ENCODE measurements at places on chromosomes 4 and X.

DNA sequence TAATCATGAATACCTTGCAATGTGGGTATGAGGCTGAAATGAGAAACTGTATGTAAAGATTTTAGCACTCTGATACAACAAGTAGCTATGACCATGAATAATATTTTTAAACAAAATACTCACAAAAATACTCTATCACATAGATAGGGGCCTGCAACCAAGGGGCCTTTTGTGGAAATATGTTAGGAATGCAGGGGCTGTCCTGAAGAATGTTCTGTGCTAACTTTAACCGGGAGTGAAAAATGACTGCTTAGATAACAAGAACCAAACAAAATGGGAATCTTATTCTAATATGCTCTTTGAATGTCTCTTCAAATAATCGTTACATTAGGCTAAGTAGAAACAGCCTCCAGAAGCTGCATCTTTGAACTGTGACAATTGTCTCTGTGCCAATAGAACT, 37.9 kb upstream of the GYPA start:
- DNase-seq: no peak

DNA sequence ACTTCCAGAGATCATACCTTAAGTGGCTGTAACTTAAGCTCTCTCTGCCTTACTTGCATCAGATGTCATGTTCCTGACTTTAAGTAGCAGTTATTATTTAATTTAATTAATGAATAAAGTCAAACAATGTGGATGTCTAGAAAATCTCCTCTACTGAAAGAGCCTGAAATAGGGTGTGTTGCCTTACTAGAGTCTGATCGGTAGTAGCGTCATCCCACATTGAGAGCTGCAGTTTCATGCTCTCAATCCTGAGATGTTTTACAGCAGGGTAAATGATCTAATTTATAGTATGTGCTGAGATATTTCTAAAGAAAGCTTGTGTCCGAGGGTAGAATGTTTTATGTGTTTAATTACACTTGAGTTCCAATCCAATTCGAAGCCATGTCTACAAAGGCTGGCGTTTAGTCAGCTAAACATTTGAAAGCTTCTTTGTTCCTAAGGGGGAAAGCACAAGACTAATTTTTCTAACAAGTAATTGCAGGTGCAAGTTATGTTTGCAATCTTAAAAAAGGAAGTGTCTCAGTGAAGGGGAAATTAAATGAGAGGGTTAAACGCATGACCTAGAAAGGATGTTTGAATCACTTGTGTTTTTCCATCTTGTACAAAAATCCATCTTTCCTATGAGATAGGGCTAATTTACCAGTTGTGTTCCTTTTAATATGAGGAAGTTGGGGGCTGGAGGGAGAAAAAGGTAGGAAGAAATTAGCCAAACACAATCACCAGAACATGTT, 391.0 kb upstream of the MAGEB2 start:
- no peak for DNase-seq

- DNase-seq: no peak
These were observed 113.8 kb downstream of the ATP8A1 start for GRCh38 chr4:42543126-42543525.

- DNase-seq: no peak
These were observed 183.2 kb upstream of the WDFY3 start for GRCh38 chr4:85149676-85150075.

- no peak for DNase-seq
These were observed 15.9 kb upstream of the F11 start for GRCh38 chr4:186249785-186250754.

- no peak for DNase-seq
These were observed 244.1 kb downstream of the RAB28 start for GRCh38 chr4:13240066-13240465.

DNA sequence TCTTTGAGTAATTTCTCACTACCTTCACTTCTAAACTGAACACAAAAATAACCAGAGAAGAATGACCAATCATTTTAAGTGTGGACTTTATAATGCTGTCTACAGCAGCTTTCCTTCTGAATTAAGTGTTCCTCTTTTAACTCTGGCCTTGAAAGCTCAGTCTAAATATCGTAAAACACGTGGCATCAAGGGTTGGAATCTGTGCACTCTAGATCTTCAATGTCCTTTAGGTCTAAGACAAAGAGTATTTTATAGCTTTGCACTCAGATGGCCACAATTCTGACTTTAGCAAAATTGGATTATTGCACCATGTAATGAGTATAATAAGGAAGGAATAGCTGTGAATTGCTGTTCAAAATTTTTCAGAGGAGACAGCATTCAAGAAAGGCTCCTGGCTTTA, 197.1 kb upstream of the UGT8 start:
- no peak for DNase-seq

DNA sequence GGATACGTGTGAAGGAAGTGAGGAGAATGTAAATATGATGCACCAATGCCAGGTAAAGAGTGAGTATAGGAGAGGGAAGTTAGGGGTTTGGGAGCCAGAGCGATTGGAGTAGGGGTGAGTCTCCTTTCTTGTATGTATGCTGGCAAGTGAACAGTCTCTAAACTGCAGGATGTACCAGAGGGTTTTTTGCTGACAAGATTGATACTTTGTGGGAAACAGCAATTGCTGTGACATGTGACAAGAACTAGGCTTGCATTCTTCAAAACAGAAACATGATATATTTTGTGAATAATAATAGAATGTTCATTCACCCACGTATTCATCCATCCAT, 706 bp downstream of the CHIC1 start:
- no peak for DNase-seq

DNA sequence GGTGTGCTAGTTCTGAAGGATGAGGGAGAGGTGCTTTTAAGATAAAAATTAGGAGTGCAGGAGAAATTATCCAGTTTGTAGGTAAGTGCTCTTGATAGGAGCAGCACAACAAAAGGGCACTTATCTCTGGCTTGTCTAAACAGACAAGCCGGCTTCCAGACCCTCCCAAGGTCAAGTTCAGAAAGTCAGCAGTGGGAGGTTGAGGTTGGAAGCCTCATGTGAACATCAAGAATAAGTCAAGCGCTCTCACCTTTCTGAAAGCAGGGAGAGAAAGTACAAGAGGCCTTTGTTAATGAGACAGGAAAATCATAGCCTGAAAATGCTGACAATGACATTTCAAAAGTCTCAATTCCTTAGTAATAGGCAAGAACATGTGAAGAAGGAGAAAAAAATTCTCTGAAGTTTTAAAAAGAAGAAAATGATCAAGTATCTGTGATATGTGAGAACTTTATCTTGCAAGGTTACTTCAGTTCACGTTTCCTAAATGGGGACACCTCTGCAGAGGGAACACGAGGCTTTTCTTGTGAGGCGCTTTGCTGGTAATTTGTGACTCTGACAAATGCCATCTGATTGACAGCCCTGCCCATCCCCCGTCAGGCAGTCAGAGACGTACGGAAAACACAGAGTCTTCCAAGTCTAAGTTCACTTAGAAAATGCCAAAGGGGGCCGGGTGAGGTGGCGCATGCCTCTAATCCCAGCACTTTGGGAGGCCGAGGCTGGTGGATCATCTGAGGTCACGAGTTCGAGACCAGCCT, 62.2 kb downstream of the TIGD2 start:
- no peak for DNase-seq

GRCh38 chr4:148901075-148901705, 459.0 kb upstream of the NR3C2 start:
- DNase-seq: no peak

GRCh38 chr4:25818371-25818871, 44.4 kb downstream of the SEL1L3 start:
- no peak for DNase-seq

- no peak for DNase-seq
These were observed 47.6 kb downstream of the CBLL2 start for GRCh38 chrX:22320236-22320873.

DNA sequence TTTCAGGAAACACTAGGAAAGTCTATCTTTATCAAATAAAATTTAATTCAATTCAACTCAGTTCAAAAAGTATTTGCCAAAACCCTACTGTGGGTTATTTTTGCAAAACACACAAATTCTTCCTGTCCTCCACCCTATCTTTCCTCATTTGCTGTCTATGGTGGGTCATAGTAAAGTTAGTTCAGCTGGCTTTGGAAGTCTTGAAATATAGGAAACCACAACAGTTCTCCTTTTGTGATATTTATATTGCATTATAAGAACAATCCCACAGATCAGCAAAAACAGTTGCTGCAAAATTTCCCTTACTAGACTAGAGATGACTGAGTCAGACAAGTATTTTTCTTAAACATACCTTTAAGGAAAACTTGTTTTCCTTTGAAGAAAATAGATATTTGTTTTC, 22.2 kb downstream of the CYBB start:
- DNase-seq: no peak

DNA sequence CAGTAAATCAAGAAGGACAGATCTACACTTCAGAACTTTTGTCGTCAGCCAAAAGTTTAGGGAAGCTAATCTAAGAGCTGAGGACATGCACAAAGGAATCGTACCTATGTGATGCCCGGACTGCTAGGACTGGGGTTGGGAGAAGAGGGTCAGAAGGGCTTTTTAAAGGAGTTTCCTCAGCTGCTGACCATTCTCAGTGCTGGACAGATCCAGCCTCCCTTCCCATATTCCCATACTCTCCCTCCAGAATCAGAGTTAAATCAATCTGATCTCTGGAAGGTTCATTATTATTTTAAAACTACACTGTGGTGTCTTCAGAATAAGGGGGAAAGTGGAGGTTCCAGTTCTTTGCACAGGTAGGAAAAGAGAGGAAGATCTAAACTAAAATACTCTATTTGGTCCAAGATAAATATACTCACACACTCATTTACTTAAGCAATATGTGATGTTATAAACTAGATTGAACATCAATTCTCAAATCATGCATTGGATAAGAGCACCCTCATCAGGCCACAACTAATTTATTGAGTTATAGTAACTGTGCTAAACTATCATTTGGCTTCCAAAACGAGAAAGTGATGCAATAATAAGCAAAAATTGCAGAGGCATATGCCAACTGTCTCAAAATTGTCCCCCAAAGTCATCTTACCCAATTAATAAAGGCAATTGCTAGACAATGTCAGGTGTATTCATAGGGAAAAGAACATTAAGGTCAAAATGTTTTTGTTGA, 124.7 kb downstream of the HNRNPD start:
- no peak for DNase-seq

DNA sequence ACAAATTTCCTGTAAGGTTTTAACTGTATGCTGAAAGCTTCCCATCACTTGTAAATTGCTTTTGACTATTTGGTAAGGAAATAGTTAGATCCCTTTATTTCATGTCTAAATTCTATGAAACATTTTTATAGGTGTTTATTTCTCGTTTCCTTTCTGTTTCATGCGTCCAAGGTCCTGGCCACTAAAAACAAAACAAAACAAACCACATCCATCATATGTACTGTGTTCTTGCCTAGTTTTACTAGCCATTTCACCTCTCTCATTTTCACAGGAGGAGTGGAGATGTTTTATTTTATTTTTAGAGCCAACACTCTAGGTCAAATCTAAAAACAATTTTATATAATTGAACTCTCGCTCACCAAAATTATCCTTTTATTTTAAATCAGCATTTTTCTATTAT, 375.2 kb upstream of the CTSO start:
- no peak for DNase-seq

- no peak for DNase-seq
These were observed 105.0 kb upstream of the NR0B1 start for GRCh38 chrX:30414144-30414543.

GRCh38 chr4:170400361-170400760, 310.6 kb upstream of the AADAT start:
- DNase-seq: no peak

DNA sequence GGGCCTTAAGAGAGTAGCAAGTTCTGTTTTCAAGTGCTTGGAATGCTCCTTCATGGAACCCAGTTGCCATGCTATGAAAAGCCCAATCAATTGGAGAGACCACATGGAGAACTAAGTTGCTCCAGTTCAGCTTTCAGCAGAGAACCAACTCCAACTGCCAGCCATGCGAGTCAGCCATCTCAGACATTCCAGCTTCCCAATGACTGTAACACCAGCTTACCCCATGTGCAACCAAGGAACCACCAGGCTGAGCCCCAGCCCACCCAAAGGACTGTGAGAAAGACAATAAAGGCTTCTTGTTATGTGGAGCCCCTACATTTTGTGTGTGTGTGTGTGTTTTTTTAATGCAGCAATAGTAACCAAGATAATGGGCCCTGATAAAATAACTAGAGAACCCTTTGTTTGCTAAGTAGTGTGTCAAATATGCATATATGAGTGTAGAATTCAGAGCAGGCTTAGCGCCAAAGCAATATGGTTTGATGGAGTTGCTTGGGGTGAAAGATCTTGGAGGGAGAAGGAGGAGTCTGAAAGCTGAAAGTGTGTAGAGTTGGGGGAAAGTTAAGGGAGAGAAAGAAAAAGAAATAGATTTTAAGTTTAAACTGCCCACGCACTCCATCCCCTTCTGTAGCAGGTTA, 35.0 kb upstream of the CCKAR start:
- DNase-seq: no peak

DNA sequence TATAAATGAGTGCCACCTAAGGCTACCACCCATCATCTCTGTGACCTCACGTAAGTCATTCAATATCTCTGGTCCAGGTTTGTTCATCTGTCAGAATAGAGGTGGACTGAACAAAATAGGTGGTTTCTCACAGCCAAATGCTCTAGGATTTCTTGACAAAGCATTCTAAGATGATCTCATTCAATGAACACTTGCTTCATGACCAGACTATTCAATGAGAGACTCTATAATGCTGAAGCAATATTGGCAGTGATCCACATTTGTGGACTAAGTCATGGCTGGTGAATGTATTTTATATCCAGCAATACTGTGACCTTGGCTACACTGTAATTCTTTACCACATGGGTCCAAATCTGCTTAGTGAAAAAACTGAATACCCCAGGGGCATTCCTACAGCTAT, 37.9 kb downstream of the LDB2 start:
- DNase-seq: no peak

DNA sequence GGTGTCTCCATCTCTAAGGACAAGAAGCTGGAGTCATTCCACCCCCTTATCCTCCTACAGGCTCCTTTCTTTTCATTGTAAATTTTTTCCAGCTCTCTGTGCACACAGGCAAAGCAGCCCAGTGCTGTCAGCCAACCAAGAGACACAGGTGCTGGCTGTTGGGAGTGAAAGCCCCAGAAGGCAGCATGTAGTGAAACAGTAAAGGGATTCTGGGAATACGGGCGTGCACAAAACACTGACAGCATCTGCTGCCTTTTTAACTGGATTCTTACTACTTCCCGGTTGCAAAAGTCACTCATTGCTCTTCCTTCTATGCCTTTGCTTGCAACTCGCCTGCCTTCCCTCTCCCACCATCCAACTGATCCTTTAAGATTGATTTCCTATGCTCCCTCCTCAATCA, 208.6 kb upstream of the PRPS2 start:
- DNase-seq: no peak
